ENCODE measurements at places on chromosomes 1 and 21. TPM values are rescaled to one million over a fixed set of nuclear protein-coding genes. Genes with fewer than 3 reads are reported as not detected.

- no peaks in the 10 kb centered on the region for H3K36me3 ChIP-seq
- DNase-seq, result no peak
- no peaks in the 10 kb centered on the region for H3K27me3 ChIP-seq
- H3K4me1 ChIP-seq, result no peaks in the 10 kb centered on the region
- no peak overlapping the region for H3K4me3 ChIP-seq
These were observed 229.0 kb downstream of the FMN2 start for GRCh38 chr1:240320659-240321058.

- H3K27ac ChIP-seq, result no peak overlapping the region
- H3K4me3 ChIP-seq, result no peak overlapping the region
- H3K27me3 ChIP-seq, result no peaks in the 10 kb centered on the region
- peaks cover 7% of the 10 kb centered on the region for H3K4me1 ChIP-seq
- H3K36me3 ChIP-seq, result no peaks in the 10 kb centered on the region
These were observed 119.3 kb upstream of the ATP1A1 start for GRCh38 chr1:116253566-116254382.

CAPN2 gene
- total RNA-seq, result 24.2 TPM

CFHR5 gene
- not detected for total RNA-seq

DNA sequence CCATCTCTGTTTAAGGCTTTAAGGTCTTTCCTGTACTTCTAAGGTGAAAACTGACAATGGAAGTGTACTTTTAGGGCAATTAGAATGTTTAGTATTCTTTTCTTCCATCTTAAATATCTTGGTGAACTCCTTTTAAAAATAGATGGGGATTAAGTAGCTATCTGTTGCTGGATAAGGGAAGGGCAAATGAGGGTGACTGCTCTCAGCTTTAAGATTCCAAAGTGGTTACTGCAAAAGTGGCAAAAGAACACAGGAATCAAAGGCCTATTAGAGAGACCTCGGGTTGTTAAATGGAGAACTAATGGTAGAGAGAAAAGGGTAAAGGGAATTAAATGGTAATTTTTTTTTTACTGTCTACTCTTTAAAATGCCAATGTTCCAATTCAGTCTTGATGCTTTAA lies 774.1 kb upstream of the B3GALT2 start:
- DNase-seq, result no peak
- no peaks in the 10 kb centered on the region for H3K27me3 ChIP-seq
- H3K4me3 ChIP-seq, result no peak overlapping the region

SLC19A2 gene
- 15.8 TPM for total RNA-seq

GRCh38 chr1:116497656-116498055 lies 73.2 kb downstream of the CD58 start:
- no peaks in the 10 kb centered on the region for H3K27me3 ChIP-seq
- no peak for DNase-seq
- no peaks in the 10 kb centered on the region for H3K36me3 ChIP-seq
- H3K27ac ChIP-seq, result no peak overlapping the region

DNA sequence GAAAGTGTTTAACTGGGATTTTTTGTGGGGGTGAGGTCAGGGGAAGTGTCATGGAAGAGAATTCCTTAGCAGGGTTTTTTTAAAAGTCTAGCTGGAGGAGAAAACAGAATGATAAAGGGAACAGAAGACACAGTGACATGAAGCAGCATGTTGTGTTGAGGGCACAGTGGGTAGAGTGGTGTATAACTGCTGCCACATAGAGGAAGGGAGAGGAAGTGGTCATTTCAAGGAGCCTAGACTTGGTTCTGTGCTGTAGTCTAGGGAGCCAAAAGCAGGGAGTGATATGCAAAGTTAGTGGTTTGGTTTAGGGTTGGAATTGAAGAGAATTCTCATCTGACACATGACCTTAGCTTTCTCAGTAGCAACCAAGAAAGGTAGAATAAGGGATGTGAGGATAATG lies 10.2 kb downstream of the EEIG2 start:
- peaks cover 5% of the 10 kb centered on the region for H3K4me1 ChIP-seq
- no peak for DNase-seq
- H3K36me3 ChIP-seq, result peaks cover 7% of the 10 kb centered on the region
- H3K4me3 ChIP-seq, result no peak overlapping the region
- no peak overlapping the region for H3K27ac ChIP-seq
- H3K27me3 ChIP-seq, result no peaks in the 10 kb centered on the region

AKNAD1 gene
- not detected for total RNA-seq

DNA sequence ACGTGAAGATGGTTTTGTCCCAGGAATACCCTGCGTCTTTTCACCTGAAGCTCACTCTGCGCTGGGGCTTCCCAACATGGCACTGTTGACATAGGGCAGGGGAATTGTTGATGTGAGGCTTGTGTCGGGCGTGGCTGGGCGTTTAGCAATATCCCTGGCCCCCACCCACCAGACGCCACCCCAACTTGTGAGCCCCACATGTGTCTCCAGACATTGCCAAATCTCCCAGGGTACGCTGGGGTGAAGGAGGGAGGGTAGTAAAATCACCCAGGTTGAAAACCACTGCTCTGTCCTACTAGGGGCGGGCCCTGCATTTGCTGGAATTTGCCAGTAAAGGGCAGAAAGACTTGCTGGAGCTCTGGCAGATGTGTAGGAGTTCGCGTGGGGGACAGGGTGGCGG lies 36.0 kb downstream of the SPSB1 start:
- H3K27me3 ChIP-seq, result no peaks in the 10 kb centered on the region
- H3K36me3 ChIP-seq, result no peaks in the 10 kb centered on the region
- H3K4me1 ChIP-seq, result no peaks in the 10 kb centered on the region

GRCh38 chr1:8858112-8858668 lies 20.3 kb downstream of the ENO1 start:
- no peak for DNase-seq
- no peak overlapping the region for H3K4me3 ChIP-seq
- peaks cover 61% of the 10 kb centered on the region for H3K36me3 ChIP-seq
- peaks cover 20% of the 10 kb centered on the region for H3K4me1 ChIP-seq

Measured in WTC11 (cell line).